ENCODE measurements at places on chromosomes 11 and 22. TPM values are rescaled to one million over a fixed set of nuclear protein-coding genes. Genes with fewer than 3 reads are reported as not detected.

SHISA8 gene
- 4.2 TPM for total RNA-seq

GSTP1 gene
- total RNA-seq = 247 TPM

PGA3 gene
- not detected for total RNA-seq

FOLR2 gene
- not detected for total RNA-seq

MUC15 gene
- not detected for total RNA-seq

Measured in activated naive CD4-positive, alpha-beta T cell treated with anti-CD3 and anti-CD28 coated beads, Interleukin-2, amount 50 U/mL, for 72 hours (primary cell).